Stimulated activated CD4-positive, alpha-beta T cell treated with anti-CD3 and anti-CD28 coated beads, Interleukin-2, amount 100 ng/mL, for 24 hours (primary cell): ENCODE measurements at places on chromosomes 7 and 10.

DNA sequence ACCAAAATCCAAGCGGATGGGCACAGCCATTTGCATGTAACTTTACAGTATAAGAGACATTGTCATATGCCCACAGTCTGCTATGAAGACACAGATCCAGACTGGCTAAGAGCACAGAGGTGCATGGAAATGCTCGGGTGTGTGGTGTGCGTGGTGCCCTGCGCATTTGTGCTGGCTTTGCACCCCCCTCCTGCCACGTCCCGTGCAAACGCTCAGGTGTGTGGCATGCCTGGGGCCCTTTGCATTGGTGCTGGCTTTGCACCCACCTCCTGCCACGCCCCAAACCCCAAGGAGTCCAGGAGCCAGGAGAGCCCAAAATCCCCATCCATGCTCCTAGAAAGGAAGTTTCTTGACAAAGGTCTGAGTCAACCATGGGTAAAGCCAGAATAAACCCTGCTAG is 306.2 kb downstream of the PTPRN2 start:
- DNase-seq = no peak

DNA sequence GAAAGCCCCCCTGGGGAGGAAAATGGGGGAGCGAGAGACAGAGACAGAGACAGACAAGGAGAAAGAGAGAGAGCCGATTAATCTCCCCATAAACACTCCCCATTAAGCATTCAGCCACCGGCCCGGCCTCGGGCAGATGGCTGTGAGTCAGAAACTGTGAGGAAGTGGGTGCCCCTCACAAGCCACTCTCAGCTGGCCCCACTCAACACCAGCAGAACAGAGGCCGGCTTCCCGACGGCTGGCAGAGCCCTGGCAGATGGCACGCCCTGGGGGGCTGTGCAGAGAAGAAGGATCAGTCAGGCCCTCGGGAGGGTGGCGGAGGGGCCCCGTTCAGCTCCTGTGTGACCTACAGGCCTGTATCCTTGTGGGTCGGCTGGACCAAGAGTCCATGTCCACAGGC is 41.2 kb downstream of the CAMK2B start:
- DNase-seq = no peak

- DNase-seq = no peak
Observed at GRCh38 chr7:128814499-128814898, 15.7 kb upstream of the FLNC start.

- no peak for DNase-seq
Observed at GRCh38 chr7:140989068-140989467, 25.7 kb downstream of the MRPS33 start.

DNA sequence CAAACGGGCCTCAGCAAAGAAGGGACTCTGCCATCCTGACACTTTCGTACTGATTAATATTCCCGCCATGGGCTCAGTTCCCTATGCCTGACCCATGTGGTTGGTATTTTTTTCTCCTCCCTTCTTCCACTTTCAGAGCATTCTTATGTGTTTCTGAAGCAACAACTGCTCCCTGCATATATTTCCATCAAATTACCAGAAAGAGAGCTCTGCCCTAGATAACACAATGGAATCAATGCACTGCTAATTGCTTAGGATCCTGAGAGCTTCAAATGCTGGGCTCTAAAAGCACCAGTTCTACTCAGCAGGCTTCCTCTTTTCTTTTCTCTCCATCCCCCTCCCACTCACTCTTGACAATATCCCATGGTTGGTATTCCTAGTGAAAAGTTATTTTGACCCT is 5.3 kb downstream of the TECTB start:
- DNase-seq = no peak

DNA sequence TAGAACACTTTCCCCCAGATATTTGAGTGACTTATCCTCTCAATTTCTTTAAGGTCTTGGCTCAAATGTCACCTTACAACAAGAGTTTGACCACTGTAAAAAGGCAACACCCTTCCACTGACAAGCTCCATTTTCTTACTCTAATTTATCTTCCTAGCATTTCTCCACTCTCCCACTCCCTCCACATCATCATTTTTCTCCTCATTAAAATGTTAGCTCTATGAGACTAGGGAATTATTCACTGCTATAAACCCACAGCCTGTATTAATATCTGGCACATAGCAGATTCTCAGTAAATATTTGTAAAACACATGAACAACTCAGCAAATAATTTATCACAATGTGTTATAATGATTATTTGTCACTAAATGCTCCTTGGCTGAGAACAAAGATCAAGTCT is 161.0 kb downstream of the DOCK4 start:
- DNase-seq = no peak

- no peak for DNase-seq
Observed at GRCh38 chr10:8380833-8381496, 326.5 kb downstream of the GATA3 start.

- DNase-seq = no peak
Observed at GRCh38 chr7:4048336-4048735, 633.8 kb upstream of the FOXK1 start.

GRCh38 chr10:93462881-93463280 is 19.3 kb downstream of the MYOF start:
- DNase-seq = peak; percentile 57

DNA sequence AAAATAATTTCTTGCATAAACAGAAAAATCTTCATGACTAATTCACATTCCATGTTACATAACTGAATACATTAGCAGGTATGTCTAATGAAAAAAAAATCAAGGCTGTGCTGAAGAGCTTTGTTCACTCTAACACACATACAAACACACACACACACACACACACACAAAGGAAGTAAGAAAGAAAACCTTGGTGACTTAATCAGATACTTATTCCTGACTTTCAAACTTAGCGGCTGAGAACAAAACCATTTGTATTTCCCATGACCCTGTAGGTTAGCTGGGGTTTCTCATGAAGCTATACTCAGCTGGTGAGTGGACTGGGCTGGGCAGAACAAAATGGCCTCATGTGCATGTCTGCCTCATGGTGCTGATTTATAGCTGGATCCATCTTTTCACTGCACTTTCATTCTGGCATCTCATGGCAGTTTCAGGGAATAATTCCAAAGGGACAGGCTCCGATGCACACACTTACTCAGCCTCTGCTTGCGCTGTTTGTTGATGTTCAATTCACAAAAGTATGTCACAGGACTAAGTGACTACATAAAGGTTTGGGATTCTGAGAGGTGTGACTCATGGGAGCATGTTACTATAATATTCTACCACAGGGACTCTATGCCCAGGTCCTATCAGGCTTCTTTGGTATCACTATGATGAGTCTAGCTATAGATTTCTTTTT is 161.2 kb downstream of the PCLO start:
- no peak for DNase-seq

DNA sequence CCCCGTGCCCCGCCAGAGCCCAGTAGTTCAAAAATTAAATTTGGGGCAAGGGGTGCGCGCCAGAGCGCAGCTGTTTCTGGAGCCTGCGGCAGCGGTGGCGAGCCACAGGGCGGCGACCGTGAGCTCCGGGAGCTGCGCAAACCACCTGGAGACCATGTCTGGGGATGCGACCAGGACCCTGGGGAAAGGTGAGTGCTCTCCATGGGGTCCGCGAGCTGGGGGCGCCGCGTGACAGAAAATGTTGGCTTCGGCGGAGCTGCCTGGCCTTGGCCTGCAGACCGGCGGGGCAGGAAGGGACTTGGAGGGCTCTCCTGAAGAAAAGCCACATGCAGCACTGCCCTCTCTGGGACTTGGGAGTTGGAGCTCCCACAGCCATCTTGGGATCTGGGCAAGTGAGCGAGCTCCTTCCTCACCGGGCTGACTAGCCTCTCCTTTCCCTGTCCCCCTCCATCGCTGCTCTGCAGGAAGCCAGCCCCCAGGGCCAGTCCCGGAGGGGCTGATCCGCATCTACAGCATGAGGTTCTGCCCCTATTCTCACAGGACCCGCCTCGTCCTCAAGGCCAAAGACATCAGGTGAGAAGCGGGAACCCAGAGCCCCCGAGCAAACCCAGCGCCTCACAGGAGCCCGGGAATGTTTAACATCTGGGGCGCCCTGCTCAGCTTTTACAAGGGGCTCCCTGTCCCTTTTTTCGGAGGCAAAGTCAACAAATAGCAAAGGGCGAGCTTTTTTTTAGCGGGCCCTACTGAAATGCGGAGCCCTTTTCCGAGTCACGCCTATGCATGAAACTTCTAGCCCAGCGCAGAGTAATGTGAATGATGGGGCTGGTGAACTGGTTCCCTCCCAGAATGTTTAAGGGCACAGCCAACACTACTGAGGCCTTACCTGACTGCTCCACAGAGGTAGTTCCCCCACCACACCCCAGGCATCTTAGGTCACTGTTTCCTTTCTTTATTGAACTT is 6.1 kb downstream of the GSTO2 start:
- DNase-seq = peak; percentile 69

- no peak for DNase-seq
Observed at GRCh38 chr10:101287997-101288635, 58.9 kb upstream of the LBX1 start.

- no peak for DNase-seq
Observed at GRCh38 chr7:124550036-124550435, 215.6 kb downstream of the GPR37 start.

GRCh38 chr7:20395511-20395910 is 64.8 kb downstream of the ITGB8 start:
- DNase-seq = no peak

- peak; percentile 70 for DNase-seq
Observed at GRCh38 chr7:50304911-50305582, 531 bp downstream of the IKZF1 start.

GRCh38 chr7:105876964-105877601 is 684 bp upstream of the ATXN7L1 start:
- DNase-seq = no peak

- no peak for DNase-seq
Observed at GRCh38 chr10:55740110-55740509, 620.9 kb downstream of the ZWINT start.

GRCh38 chr10:123241391-123242141 is 87.4 kb downstream of the BUB3 start:
- DNase-seq = no peak

DNA sequence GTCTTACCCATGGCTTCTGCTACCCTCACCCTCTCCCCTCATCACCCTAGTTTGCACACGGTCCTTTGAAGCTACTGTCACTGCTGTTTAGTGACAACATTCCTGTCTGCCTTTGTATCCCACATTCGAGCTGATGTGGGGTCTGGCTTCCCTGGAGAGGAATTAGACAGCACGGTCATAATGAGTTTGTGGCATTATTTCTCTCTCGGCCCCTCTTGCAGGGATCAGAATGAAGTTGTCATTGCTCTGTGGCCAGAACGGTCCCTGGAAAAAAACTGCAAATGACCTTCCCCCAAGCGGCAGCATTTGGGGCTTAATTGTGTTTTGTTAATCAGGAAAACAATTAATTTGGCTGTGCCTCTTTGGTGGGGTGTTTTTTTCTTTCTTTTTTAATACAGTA is 317.2 kb upstream of the PODXL start:
- DNase-seq = no peak

GRCh38 chr10:90884431-90884830 is 12.7 kb downstream of the RPP30 start:
- no peak for DNase-seq

GRCh38 chr7:29839302-29839701 is 33.0 kb downstream of the WIPF3 start:
- no peak for DNase-seq

DNA sequence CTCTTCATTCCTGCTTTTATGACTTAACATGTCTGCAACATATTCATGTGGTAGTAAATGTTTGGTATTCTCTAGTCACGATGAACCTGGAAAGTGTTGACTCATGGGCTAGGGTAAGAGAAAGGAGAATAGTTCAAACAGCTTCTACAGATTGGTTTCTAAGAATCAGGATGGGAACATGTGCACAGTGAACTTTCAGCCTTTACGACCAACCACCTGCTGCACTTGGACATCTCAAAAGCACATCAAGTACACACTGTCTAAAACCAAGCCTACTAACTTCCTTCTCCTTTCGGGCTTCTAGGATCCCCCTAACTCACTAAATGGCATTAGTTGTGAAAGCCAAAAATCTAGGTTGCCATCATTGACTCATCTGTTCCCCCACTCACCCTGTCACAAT is 85.5 kb downstream of the CUL2 start:
- DNase-seq = no peak

DNA sequence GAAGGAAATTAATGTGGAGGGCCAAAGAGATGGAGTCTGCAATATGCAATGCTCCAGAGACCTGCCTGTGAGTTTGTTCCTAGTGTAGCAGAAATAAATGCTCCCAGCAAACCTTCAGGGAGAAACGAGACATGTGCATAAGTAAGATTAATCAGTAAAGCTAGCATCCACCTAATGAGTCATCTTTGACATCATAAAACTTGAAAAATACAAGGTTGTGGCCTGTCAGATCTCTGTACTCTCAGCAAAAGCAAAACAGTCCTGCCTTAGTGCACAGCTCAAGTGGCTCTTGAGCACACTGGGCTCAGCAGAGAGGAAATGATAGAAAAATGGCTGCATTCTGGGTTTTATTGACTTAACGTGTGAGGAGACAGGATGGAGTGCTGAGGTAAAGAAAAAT is 32.5 kb upstream of the ERCC6 start:
- no peak for DNase-seq

DNA sequence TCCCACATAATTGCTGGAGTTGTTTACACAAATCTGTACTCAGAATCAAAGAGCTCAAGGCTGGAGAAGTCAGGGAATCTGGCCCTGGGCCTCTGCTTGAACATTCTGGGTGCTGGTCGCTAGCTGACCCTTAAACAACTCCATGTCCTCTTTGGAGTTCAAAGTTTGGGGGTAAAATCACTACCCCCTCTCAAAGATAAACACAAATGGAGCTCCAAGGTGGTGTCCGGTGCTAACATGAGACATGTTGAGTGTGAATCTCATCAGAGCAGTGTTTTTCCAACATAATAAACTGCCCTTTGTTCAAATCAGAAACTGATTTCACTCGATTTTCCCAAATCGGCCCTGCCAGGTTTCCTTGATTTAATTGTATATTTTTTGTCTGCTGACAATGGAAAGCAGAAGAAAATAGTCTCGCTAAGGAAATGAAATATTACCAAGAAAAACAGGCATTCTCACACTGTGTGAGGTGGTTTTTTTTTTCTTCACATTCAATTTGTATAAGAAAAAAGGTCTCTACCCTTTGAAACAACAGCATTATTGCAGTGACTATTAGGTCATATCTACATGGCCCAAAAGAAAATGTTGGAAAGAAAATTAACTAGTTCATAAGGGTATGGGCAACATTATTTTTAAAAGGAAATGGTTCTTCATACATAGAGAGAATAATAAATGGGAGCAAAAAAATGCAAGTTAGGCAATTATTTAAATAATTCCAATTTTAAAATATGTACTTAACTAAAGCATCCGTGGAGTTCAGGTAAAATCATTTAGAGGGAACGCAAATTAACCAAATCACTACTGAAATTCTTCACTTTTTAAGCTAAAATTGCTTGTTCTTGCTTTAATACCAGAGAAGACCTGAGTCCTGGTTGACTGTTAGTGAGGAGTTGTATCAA is 56.1 kb upstream of the CAPZA2 start:
- DNase-seq = no peak
